ENCODE measurements at places on chromosomes 7 and 10. TPM values are rescaled to one million over a fixed set of nuclear protein-coding genes. Genes with fewer than 3 reads are reported as not detected.
A peak's percentile ranks its signal among the peaks of the same experiment; 100 is the strongest.

GRCh38 chr10:86104156-86104555 is 262.4 kb downstream of the GRID1 start:
- no peak for DNase-seq

The AZGP1 gene
- total RNA-seq, result not detected

The CALY gene
- not detected for total RNA-seq

GRCh38 chr7:123798532-123799188 is 46.3 kb upstream of the HYAL4 start:
- no peak for DNase-seq

DNA sequence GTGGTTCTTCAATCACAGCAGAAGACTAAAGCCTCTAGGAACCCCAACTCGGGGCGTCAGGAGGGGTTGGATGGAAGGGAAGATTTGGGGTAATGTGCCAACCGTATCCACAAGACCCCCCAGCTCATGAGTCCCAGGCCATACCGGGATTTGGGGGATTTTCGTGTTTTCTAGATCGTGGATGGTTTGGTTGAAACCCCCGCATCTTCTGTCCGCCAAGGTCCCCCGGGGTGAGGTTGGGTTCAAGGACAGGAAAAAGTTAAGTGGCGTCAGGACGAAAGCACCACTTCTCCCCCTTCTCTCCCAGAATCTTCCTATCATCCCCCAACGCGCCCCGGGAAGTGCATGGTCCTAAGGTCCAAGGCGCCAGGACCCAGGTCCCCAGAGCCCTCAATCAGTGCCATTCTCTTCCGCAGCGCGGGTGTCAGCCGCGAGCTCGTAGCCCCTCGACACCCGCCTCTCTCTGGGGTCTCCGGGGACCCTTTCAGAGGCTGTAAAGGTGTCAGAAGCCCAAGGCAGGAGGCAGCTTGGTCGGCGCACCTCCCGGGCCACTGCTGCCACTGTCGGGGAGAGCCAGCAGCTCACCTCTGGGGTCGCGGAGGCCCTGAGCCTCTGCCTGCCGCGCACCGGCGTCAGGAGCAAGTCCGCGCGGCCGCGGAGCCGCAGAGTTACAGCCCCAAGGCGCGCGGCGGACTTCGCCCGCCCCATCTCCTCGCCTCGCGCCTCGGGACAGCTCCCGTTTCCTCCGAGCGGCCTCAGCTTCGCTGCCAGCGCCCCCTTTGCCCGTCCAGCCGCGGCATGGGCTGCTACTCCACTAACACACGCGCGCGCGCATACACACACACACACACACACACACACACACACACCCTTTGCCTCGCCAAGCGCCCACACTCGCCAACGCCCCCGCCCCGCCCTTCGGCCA is 1.5 kb downstream of the MKX start:
- DNase-seq, result peak; percentile 17

The TSPAN12 gene
- total RNA-seq, result not detected

The RELN gene
- not detected for total RNA-seq

GRCh38 chr10:63376560-63377304 is 89.0 kb downstream of the JMJD1C start:
- DNase-seq, result no peak

- DNase-seq, result no peak
These were observed 231.0 kb upstream of the LYZL1 start for GRCh38 chr10:29057822-29058331.

The GPR85 gene
- not detected for total RNA-seq

The AOC1 gene
- not detected for total RNA-seq

- no peak for DNase-seq
These were observed 81.6 kb downstream of the SFMBT2 start for GRCh38 chr10:7329219-7329618.

DNA sequence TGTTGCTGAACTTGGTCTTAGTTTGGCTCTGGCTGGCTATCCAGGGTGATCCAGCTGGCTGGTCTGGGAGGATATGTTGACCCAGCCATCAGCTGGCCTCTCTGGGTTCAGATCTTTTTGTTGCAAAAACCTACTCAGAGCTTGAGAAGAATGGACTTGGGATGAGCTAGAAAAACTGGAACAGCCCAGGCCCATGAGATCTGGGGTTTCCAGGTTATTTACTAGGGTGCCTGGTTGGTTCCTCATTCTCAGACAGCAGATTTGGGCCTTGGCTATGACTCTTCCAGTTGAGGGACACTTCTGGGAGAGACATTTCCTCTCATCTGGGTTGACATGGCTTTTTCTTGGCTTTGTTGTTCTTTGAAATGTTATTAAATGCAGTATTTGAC is 116.6 kb downstream of the ADCY1 start:
- no peak for DNase-seq

The TUBAL3 gene
- total RNA-seq, result not detected

- DNase-seq, result no peak
These were observed 22.4 kb upstream of the MICU1 start for GRCh38 chr10:72648301-72648700.

DNA sequence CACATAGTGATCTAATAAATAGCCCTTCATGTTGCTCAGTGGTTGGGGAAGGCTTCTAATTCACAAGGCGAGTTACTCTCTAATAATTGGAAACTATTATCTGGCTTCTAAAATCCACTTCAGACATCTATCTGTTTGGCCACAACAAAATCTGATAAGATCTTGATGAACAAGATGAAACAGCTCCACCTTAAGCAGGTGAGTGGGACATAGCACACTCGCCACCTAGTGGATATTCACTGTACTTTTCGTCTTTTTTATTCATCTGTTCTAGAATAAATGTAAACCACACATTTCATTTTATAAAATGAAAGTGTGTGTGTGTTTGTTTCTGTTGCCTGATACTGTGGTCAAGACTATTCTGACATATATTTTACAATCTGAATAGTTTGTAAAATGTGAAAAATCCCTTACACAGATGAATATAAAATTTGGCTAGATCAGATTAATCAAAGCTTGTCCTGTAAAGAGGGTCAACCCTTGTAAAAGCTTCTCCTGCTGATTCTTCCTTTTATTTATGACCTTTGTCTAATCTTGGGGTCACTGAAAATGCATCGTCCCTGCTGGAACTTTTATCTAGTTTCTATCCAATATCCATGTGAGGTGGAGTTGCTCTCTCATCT is 26.5 kb upstream of the CNTNAP2 start:
- DNase-seq, result no peak

GRCh38 chr7:55970561-55970960 is 6.2 kb downstream of the NIPSNAP2 start:
- DNase-seq, result no peak

The CYP3A7 gene
- not detected for total RNA-seq

The ZNF853 gene
- 0.18 TPM for total RNA-seq

DNA sequence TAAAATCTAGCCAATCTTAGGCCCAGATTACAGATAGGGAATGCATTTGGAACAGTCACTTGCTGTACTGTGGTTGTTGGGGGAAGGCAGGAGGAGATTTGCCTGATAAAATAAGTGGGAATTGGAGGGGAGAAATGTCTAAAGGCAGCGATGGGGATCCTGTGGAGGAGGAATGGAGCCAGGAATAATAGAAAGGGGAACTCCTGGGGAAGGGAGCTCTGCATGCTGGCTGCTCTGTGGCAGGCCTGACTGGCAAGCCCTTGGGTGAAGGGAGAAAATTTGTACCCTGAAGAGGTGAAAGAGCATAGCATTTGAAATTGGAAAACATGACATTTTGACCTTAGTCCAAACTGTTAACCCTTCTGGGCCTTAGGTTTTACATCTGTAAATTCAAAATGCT is 13.7 kb downstream of the MMP21 start:
- DNase-seq, result no peak

GRCh38 chr10:114766470-114766869 is 55.1 kb upstream of the FHIP2A start:
- DNase-seq, result no peak

- DNase-seq, result no peak
These were observed 175.8 kb upstream of the KAT6B start for GRCh38 chr10:74650613-74651012.
